ENCODE measurements at places on chromosomes 13 and 19. TPM values are rescaled to one million over a fixed set of nuclear protein-coding genes. Genes with fewer than 3 reads are reported as not detected.
A peak's percentile ranks its signal among the peaks of the same experiment; 100 is the strongest.

GRCh38 chr13:23059173-23059572 lies 121.6 kb upstream of the SGCG start:
- no peak for DNase-seq
- no peaks in the 10 kb centered on the region for H3K36me3 ChIP-seq
- no peaks in the 10 kb centered on the region for H3K4me1 ChIP-seq
- H3K4me3 ChIP-seq = no peak overlapping the region
- no peak overlapping the region for H3K27ac ChIP-seq
- no peaks in the 10 kb centered on the region for H3K27me3 ChIP-seq

DNA sequence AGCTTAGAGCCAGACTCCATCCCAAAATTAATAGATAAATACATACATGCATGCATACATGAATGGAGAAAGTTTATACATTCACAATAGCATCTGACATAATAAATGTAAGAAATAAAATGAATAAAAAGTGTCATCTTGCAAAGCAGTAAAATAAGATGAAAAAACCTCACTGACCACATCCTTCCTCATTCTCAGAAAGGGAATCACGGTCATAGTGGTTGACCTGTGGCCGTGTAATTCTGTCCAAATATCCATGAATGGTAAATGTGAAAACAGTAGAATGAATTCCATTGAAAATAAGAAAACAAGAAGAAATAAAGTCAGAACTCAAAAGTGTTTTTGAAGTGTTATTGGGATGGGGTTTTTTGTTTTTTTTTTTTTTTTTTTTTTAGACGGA lies 9.8 kb upstream of the CDC42EP5 start:
- no peak overlapping the region for H3K4me3 ChIP-seq
- no peaks in the 10 kb centered on the region for H3K27me3 ChIP-seq
- H3K36me3 ChIP-seq = no peaks in the 10 kb centered on the region

- H3K4me1 ChIP-seq = peaks cover 7% of the 10 kb centered on the region
- H3K4me3 ChIP-seq = no peak overlapping the region
- no peaks in the 10 kb centered on the region for H3K27me3 ChIP-seq
Measured at GRCh38 chr13:109812382-109812781, 26.0 kb upstream of the IRS2 start.

DNA sequence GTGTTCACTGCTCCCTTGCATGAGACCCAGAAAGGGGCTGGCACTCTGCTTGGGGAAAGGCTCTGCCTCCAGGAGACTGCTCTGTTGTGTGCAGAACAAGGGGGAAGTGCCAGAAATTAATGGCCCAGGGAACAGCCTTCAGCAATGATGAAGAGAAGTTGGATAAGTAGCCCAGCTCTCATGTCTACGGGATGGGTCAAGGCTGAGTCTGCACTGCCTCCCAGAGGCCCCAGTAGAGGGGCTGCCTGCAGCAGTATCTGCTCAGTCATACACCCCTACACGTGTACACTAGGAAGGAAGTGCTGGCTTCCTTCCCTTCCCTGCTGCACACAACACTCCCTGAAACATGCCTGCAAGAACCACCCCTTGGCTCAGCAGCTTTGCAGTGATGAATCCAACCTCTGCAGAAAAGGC lies 54.6 kb upstream of the URI1 start:
- DNase-seq = no peak
- H3K27ac ChIP-seq = no peak overlapping the region
- no peaks in the 10 kb centered on the region for H3K4me1 ChIP-seq
- H3K27me3 ChIP-seq = no peaks in the 10 kb centered on the region
- no peak overlapping the region for H3K4me3 ChIP-seq
- no peaks in the 10 kb centered on the region for H3K36me3 ChIP-seq

- DNase-seq = no peak
- no peaks in the 10 kb centered on the region for H3K4me1 ChIP-seq
- H3K4me3 ChIP-seq = peak overlapping the region; percentile 93
- no peaks in the 10 kb centered on the region for H3K27me3 ChIP-seq
Measured at GRCh38 chr19:5827342-5827890, 12.1 kb downstream of the FUT6 start.

CCDC194 gene
- total RNA-seq = 0.68 TPM

FGF14 gene
- total RNA-seq = 0.22 TPM

SELENOV gene
- 6.9 TPM for total RNA-seq

LRRC63 gene
- not detected for total RNA-seq

GRCh38 chr13:44487989-44488388 lies 88.1 kb downstream of the TSC22D1 start:
- no peaks in the 10 kb centered on the region for H3K27me3 ChIP-seq
- no peaks in the 10 kb centered on the region for H3K36me3 ChIP-seq
- peaks cover 2% of the 10 kb centered on the region for H3K4me1 ChIP-seq
- no peak overlapping the region for H3K4me3 ChIP-seq
- H3K27ac ChIP-seq = no peak overlapping the region

GRCh38 chr19:43700395-43701000 lies 15.4 kb upstream of the IRGC start:
- no peaks in the 10 kb centered on the region for H3K4me1 ChIP-seq
- no peak for DNase-seq
- no peaks in the 10 kb centered on the region for H3K27me3 ChIP-seq

GRCh38 chr19:32442650-32443049 lies 37.1 kb downstream of the DPY19L3 start:
- peaks cover 58% of the 10 kb centered on the region for H3K36me3 ChIP-seq
- H3K4me3 ChIP-seq = no peak overlapping the region
- no peaks in the 10 kb centered on the region for H3K27me3 ChIP-seq
- H3K27ac ChIP-seq = no peak overlapping the region

DNA sequence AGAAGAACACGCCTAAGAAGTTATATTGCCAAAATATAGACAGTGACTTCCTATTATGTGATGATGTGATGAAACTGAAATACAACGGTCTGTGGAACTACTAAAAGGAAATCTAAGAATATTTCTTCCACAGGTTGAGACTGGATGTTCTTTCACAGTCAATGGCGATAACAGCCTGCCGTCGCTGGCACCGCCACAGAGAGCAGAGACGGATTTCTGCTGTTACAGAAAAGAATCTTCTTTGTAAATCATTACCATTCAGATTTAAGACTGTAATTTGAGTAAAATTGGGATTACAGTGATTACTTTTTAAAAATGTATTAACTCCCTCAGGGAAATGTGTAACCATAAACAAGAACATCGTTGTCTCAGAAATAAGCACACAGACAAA lies 100.8 kb downstream of the TUBGCP3 start:
- no peaks in the 10 kb centered on the region for H3K27me3 ChIP-seq
- H3K4me3 ChIP-seq = no peak overlapping the region
- DNase-seq = no peak
- peaks cover 9% of the 10 kb centered on the region for H3K36me3 ChIP-seq

- no peak for DNase-seq
- no peak overlapping the region for H3K27ac ChIP-seq
- H3K4me3 ChIP-seq = no peak overlapping the region
- H3K36me3 ChIP-seq = no peaks in the 10 kb centered on the region
Measured at GRCh38 chr13:24709186-24709913, 29.1 kb downstream of the ATP12A start.

- no peak overlapping the region for H3K27ac ChIP-seq
- no peaks in the 10 kb centered on the region for H3K4me1 ChIP-seq
- no peak for DNase-seq
- no peaks in the 10 kb centered on the region for H3K36me3 ChIP-seq
- H3K27me3 ChIP-seq = no peaks in the 10 kb centered on the region
Measured at GRCh38 chr13:101611491-101612475, 159.3 kb downstream of the ITGBL1 start.

All from H9 (cell line).